ENCODE measurements at places on chromosomes 11 and 22.

DNA sequence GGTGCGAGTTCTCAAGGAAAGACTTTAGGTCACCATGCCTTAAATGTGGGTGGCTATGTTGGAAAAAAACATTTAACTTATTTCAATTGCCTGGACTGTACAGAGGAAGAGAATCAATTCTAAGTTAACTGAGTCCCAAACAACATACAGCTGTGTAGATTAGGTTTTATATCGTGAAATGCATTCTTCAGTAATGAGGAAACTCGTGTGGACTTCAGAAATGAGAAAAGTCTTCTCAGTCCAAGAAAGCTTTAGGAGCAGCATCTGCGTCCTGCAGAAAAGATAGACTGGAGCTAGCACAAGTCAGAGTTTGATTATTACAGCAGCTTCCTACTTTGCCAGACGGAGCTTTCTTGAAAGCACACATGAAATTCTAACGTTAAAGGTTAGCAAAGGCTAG is 673.0 kb downstream of the OPCML start:
- no peaks in the 10 kb centered on the region for H3K36me3 ChIP-seq
- H3K4me1 ChIP-seq: no peaks in the 10 kb centered on the region
- no peak overlapping the region for H3K27ac ChIP-seq
- H3K4me3 ChIP-seq: no peak overlapping the region
- no peak for DNase-seq

- H3K27ac ChIP-seq: peak overlapping the region; percentile 44
- peaks cover 15% of the 10 kb centered on the region for H3K4me1 ChIP-seq
- DNase-seq: no peak
- peaks cover 7% of the 10 kb centered on the region for H3K27me3 ChIP-seq
These were observed 54.6 kb upstream of the TOP3B start for GRCh38 chr22:22037229-22037628.

GRCh38 chr11:83979593-83979992 is 693.4 kb upstream of the CCDC90B start:
- no peak overlapping the region for H3K27ac ChIP-seq
- no peaks in the 10 kb centered on the region for H3K36me3 ChIP-seq
- no peak overlapping the region for H3K4me3 ChIP-seq
- no peaks in the 10 kb centered on the region for H3K4me1 ChIP-seq
- no peaks in the 10 kb centered on the region for H3K27me3 ChIP-seq

DNA sequence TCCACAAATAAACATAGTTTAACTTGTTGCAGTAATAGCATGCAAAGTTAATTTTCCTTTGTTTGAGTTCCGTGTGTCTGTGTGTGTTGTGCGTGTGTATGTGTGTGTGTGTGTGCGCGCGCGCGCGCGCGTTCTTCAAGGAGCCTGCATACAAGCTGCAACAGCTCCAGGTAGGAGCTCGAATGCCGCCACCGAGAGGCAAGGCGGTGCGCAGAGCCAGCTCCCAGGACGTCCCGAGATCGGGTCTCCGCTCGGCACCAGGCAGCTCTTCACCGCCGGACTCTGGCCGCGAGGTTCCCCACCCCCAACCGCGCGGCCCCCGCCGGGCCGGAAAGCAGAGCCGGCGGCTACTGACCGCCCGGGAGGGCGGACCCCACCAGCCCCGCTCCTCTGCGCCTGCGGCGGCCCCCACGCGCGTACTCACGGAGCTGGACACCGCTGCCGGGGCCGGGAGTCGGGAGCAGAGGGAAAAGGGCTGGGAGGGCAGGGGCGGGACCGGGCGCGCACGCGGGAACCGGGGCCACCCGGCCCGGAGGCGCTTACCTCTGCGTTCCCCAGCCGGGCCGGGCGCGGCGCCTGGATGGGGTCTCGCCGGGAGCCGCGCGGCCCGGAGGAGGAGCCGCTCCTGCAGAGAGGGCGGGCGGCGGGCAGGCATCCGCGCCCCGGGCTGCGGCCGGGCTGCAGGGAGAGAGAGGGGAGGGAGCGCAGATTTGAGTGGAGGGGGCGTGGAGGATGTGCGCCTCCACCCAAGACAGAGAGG is 40.4 kb upstream of the AKIP1 start:
- H3K27me3 ChIP-seq: no peaks in the 10 kb centered on the region
- peak overlapping the region; percentile 70 for H3K4me3 ChIP-seq
- peak; percentile 78 for DNase-seq
- peaks cover 4% of the 10 kb centered on the region for H3K4me1 ChIP-seq

GRCh38 chr11:34680918-34681586 is 60.2 kb downstream of the EHF start:
- H3K27me3 ChIP-seq: no peaks in the 10 kb centered on the region
- no peak overlapping the region for H3K27ac ChIP-seq
- H3K36me3 ChIP-seq: no peaks in the 10 kb centered on the region
- H3K4me3 ChIP-seq: no peak overlapping the region
- DNase-seq: no peak

GRCh38 chr11:34104680-34105078 is 750 bp upstream of the NAT10 start:
- DNase-seq: no peak
- H3K36me3 ChIP-seq: peaks cover 28% of the 10 kb centered on the region
- peak overlapping the region; percentile 94 for H3K27ac ChIP-seq
